Fibroblast of villous mesenchyme (primary cell): ENCODE measurements at places on chromosomes 3 and 15.

- DNase-seq: no peak
Observed at GRCh38 chr3:147757866-147758265, 348.7 kb downstream of the ZIC1 start.

DNA sequence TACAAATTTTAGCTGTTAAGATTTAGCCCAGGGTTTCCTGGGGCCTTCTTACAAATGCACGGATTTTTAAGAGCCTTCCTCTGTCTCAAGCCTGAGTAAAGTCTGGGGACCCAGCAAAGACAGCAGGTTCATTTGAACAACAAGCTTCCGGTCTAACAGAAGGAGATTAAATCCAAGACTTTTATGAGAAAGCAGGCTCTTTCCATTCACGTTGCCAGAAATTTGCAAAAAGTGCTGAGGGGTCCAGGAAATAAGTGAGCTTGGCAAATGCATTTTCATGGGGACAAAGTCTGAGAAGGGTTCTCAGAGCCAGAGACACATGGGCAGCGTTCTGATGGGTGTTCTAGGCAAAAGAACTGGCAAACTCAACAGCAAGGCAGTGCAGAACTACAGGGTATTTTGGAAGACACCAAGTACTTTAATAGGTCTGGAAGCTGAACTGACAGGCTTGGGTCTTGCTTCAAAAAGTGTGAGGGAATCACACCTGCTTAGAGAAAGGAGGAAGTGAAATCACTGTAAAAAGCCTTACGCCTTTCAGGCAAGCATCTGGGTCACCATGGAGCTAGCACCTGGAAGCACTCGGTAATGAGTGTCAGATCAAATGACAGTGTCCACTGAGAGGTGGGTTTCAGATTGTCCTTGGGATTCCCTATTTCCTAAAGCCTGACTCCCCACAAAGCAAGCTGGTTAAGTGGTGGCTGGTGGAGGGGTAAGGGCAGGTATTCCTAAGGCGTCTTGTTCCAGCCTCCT lies 115.8 kb upstream of the ARHGEF3 start:
- no peak for DNase-seq

- peak; percentile 59 for DNase-seq
Observed at GRCh38 chr15:100663915-100664281, 61.5 kb downstream of the ASB7 start.

DNA sequence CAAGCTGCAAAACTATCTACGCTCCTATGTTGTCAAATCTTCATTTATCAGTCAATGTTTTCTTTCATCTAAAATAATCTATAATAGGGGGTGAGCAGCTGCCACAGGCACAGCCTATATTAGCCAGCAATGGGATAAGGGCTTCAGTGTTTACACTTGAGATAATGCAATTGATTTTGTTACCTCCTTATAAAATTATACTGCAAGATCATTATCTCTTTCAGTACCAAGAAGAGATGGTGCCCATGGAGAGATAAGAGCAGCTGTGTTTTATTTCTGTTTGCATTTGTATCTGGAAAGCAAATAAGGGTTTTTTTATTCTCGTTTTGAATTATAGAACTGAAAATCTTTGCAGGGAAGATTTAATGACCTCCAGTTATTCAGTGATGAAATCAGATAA lies 68.9 kb downstream of the PLD1 start:
- no peak for DNase-seq

GRCh38 chr15:73952913-73953750 lies 26.9 kb downstream of the LOXL1 start:
- no peak for DNase-seq

DNA sequence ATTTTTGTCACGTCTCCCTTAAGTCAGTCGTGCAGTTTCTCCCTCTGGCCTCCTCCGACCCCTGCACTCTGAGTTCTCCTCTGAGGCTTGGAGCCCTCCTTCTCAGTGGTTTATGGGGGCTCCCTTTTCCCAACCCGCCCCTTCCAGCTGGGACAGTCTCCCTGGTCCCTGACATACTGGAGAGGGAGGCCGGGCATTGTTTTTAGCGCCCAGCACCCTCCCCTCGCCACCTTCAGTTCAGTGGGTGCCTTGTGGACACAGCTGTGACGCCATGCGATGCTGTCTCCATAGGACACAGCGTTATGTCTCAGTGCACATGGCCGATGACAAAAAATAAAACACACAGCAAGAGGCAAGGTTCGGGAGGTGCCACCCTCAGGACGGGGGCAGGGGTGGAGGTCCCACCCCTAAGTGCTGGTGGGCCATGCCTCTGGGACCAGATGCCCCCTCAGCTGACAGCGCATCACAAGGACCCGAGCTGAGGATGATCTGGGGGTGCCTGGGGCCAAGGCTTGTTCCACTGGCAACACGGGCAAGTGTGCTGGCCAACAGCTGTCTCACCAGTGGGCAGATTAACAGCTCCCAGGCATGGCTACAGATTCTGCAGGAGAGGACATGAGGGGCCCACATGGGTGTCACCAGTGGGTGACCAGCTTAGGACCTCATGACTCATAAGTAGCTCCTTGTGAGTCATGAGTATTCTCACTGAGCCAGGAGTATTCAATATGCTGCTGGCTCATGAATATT lies 81.6 kb downstream of the PLXNA1 start:
- DNase-seq: peak; percentile 36

DNA sequence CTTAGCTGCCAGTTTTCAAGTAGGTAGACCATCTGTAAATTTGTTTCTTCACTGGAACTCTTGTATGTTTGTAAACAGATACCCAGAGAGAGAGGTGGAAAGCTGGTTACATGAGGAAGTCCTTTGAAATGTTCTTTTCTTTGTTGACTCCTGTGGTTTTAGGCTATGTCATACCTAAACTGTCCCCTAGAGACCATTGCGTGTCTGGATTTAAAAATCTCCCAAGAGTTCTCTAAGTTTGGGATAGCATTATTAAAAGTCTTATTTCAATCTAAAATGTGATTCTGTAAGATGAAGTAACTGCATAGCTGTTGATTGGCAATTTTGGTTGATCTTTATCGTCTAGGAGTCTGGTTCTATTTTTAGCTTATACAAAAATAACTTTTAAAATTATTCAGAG lies 127.2 kb downstream of the GHSR start:
- DNase-seq: peak; percentile 67

DNA sequence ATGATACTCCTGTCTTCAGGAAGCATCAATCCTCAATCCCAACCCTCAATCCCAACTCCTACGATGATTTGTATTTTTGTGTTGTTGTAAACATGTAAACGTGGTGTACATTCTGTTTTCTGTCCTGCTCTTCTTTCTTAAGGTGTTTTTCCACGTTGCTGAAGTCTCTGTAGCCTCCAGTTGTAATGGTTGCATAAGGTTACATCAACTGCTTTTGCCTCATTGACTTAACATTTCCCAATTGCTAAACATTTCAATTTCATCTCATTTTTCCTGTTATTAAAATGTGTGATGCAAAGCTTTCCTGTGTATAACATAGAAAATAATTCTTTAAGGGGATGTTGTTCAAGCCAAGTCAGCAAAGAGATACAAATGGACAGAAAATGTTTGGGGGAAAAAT lies 33.4 kb downstream of the HRH1 start:
- peak; percentile 68 for DNase-seq

DNA sequence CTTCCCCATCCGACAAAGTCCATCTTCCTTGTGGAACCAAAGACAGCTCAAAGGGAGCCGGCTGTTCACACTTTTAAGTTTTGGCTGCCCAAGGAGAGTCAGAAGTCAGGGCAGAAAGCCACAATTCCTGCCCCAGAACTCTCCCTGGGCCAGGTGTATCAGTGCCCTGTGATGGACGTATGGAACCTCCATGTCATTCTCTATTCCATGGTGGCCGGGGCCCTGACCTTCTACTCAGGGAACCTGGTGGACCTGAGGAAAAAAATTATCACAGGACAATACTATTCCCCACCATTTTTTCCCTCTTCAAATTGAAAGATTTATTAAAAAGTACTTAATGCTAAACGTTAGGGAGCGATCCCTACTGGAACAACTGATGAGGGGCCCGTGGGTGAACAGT lies 66.6 kb downstream of the HMCES start:
- no peak for DNase-seq

DNA sequence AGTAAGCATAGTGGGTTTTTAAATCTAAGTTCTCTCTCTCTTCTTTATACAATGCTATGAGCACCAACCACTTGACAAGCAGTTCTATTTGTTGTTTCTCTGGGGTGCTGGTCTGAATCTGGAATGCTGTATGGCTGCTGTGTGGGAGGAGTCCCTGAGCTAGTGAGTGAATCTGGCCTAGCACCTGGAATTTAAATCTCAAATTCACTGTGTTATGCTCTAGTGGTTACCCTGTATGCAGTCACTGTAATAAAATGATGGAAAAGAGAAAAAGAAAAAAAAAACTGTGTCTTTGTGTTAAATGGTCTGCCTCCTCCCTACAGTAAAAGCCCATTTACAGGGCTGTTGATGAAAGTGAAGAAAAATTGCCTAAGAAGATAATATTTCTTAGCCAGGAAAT lies 155.0 kb downstream of the ATP8B4 start:
- DNase-seq: no peak

DNA sequence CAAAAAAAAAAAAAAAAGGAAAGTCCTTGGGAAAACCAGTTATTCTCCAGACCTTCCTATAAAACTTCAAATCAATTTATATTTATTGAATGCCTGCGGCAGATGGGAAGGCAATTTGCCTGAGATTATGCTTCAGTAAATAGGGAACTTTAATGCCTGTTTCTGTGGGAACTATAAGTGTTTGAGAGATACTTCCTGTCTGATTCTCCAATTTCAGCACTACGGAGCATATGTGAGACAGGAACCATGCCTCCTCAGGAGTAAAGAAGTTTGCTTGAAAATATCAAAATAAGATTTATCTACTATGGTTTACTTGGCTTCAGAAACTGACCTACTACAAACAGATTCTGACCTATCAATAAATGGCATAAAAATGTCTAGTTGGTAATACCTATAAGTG lies 135.5 kb downstream of the CBLB start:
- DNase-seq: no peak

DNA sequence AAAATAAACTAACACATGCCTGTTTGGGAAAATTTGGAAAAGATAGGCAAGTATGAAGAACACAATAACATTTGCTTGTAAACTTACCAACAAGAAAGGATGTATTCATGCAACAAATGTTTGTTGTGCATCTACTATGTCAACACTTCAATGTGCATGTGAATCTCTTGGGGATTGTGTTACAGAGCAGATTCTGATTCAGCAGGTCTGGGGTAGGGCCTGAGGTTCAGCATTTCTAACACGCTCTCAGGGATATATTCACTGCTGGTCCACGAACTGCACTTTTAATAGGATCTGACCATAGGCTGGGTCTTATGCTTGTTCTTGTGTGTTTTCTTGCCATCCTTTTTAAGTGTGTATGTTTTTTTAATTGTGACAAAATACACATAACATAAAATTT lies 11.8 kb downstream of the GPD1L start:
- DNase-seq: no peak

DNA sequence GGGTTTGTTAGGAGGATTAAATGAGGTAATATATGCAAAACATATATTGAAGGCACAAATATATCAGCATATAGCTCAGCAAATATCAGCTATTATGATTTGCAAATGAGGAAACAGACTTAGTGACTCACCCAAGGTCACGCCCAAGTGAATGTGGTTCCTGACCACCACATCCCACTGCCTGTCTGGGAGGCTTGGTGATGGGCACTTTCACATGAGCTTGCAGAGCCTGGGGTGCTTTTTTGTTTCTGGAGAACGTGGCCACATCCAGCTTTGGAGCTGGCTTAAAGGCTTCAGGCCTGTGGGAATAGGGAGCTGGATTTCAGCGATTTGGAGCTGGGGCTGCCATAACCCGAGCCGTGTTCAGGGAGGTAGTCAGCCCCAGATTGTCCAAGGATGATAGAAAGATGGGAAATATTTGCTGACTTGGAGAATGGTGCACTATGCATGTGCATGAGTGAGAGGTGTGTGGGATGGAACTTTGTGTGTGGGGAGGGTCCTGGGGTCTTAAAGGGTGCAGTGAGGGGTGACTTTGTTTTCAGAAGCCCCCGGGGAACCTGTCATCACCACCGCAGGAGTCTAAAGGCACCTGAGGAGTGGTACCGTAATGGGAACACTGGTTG lies 12.0 kb upstream of the FGD5 start:
- no peak for DNase-seq

DNA sequence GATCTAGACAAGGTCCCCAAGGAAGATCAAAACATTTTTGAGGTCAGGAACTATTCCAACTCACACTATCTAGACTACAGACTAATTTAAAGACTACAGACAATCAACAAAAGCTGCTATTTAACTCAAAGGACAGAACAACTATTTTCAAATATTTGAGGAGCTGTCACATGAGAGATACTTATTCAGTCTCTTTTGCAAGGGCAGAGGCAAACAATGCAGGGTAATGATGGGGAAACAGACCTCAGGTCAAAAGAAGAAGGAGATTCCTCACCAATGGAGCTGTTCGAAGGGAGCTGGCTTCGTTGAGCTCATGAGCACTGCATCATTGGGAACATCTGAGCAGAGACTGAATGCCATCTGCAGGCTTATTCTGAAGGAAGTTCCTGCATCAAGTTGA lies 231.9 kb downstream of the DTWD1 start:
- no peak for DNase-seq

GRCh38 chr3:197258168-197258755 lies 40.1 kb downstream of the DLG1 start:
- no peak for DNase-seq

DNA sequence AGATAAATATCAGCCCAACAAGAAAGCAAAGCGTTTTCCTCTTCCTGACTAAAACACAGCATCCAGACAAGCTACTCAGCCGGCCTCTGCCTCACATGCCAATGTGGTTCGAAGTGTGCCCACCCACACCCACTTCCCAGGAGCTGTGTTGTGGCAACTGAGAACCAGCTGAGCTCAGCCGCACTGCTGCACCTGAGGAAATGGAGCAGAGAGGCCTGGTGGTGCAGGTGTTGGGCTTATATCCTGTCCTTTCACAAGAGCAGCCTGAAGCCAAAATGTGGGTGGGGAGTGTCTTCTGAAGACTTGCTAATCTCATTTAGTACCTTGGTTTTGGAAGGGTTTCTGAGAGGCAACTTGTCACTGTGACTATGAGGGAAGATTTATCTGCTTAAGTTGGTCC lies 23.0 kb upstream of the RETNLB start:
- no peak for DNase-seq

DNA sequence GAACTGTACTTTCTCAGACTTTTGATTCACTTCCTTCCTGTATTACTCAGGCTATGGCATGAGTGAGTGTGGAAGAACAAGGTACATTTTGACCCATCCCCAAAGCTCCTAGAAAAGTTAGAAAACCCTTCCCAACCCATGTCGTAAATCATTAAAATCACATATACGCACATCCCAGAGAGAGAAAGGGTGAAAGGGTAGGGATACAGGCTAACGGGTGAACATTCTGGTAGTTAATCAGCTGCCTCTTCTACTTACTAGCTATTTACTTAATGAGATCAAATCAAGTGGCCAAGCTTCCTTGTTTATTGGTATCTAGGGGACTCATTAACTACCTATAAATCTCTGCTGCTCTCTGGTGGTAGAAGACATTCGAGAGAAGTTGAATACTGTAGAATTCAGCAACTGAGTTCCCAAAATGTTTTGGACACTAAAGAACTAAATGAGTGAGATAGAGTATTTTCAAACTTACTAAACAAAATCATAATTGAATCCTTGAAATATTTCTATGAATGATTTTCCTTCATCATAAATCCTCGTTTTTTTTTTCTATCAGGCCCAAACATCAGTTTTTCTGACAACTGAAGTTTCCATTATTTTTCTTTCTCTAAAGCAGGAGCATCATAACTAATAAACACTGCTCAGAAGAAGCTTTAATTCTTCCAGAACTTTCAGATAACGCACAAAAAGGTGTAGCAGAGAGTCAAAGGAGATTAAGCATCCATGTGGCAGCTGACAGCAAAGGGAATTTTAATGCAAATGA lies 124.2 kb downstream of the IMPG2 start:
- peak; percentile 76 for DNase-seq

- DNase-seq: peak; percentile 85
Observed at GRCh38 chr3:111072031-111072921, 660 bp downstream of the NECTIN3 start.

GRCh38 chr15:79197285-79197684 lies 85.2 kb upstream of the ANKRD34C start:
- no peak for DNase-seq
